ENCODE measurements at places on chromosomes 5 and 9.

- no peak for DNase-seq
These were observed 12.1 kb upstream of the ISOC1 start for GRCh38 chr5:129082225-129083136.

DNA sequence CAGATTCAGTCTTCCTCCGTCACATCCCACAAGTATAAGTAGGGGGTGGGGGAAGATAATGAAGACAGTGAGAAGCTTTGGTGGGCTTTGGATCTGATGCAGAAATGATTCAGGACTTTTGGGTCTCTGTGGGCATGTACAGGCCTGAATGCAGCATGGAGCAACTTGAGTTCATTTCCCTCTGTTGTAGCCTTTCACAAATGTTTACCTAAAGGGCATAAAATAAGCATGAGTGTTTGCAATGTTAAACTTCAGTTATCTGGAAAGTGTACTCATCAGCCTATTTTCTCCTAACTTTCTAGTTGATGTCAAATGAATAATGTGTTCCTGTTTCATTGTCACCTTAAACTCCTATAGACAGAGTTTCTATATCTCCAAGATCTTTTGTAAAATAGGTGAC lies 39.3 kb downstream of the GARNL3 start:
- DNase-seq, result no peak

DNA sequence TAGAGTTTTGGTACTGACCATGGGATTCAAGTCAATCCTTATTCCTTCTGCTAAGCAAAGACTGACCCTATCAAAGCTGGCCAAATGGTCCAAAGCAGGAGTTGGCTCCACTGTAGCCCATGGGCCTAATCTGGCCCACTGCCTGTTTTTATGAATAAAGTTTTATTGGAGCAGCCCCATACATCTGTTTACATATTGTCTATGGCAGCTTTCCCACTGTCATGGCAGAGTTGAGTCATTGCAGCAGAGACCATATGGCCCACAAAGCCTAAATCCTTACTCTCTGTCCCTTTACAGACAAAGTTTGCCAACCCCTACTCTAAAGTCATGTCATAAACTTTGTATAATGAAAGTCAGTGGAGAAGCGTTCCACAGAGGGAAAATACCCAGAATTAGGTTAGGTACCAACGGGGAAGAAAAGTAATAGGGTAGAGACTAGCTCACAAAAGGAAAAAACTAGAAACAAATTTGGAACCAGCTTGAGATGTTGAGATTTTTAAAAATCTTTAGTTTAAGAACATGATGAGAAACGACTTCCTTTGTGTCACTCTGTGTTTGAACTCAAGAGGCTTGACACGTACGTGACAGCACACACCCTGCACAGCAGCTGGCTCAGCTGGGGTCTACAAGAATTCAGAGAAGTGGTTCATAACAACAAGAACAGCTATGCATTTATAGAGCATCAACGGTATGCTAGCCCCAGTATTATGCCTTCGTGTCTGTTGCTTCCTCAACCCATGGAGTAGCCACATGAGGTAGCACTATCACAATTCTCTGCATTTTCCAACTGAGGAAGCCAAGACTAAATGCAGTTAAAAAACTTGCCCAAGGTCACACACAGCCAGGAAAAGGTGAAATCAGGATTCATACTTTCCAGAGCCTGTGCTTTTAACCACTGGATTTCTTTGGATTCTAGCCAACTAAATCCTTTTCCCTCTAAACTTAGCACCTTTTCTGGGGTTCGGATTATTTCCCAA lies 198.9 kb upstream of the WWC1 start:
- DNase-seq, result no peak

- DNase-seq, result no peak
These were observed 379.5 kb upstream of the EDIL3 start for GRCh38 chr5:84764227-84764626.

DNA sequence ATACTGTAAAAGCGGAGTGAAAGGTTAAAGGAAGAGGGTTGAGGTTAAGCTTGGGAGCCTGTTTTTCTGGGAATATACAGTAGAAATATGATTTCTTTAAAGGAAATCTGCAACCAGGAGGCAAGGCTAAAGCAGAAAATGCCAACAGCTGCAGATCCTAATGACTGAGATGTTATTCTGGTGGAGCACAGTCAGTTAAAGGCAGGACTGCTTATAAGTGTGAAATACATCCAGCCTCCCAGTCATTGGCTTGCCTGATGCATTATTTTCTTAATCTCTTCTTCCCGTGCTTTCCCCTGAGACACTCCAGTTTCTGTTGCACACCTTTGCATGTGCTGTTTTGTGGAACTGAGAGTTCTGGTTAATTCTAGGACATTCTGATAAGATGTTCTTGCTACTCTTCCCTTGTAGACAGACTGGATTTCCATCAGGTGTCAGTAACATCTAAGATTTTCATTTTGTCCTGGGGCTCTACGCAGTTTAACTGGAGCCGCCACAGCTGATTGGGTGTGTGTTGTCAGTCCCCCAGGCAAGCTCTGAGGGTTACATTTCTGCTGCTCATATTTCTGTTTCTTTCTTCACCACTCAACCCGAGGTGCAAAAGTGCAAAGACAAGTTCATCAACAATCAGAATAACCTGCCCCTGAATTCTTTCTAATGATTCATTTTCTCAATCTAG lies 44.4 kb downstream of the CAST start:
- DNase-seq, result no peak

DNA sequence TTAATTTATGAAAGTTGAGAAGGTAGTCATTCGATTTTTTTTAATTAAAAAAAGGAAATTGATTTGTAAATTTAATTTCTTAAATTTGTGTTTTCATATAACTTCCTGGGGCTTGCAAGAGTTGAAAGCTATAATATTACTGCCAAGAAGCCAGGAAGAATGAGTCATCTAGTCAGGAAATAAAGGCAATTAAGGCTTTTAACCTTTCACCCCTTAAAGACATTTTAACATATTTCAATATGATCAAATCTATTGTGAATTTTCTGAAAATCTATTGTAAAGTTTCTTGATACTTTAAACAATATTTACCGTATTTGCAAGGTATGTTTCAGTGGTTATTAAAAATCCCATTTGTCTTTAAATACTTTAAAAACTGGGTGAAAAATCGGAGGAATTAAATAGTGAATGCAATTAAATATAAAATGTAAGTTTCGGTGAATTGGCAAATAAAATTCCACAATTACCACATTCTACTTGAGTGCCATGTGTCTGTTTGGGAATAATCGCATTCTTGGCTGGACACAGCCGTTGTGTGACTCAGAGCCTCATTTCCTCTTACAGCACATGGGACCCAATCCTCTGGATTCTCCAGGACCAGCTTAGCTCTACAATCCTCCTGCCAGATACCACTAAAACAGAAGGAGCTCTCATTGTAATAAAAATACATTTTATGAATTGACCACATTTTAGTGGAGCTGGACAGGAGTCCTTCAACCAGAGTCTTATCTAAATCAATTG lies 310.7 kb downstream of the HCN1 start:
- no peak for DNase-seq

Data from cerebellar nuclear complex (tissue), 1 donor.